ENCODE measurements at places on chromosomes 7 and 10.
A peak's percentile ranks its signal among the peaks of the same experiment; 100 is the strongest.

DNA sequence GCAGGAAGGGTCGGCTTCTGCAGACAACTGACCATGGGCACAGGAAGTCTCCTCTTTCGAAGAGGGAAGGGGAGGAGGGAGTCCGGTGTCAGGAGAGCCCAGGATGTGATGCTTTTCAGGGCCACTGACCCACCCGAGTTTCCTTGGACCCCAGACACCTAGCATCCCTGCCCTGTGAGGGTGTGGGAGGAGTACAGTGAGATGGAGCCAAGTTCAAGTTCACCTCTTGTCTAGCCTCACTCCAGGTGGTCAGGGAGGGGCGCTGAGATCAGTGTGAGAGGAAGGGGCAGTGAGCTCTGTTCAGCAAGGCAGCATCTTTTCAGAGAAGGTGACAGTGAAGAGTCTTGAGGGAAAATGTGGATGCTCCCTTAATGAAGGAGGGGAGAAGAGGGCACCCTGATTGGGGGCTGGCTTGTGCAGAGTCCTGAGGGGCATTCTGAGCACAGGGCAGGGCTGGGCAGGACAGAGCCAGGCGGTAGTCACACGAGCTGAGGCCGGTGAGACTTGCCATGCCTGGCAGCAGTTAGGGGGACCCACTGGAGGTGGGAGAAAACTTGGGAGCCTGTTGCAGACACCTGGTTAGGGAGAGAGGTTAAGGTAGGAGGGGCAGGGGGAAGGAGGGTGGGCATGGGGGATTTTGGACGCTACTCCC, 49.7 kb downstream of the ADCY1 start:
- no peak for DNase-seq

DNA sequence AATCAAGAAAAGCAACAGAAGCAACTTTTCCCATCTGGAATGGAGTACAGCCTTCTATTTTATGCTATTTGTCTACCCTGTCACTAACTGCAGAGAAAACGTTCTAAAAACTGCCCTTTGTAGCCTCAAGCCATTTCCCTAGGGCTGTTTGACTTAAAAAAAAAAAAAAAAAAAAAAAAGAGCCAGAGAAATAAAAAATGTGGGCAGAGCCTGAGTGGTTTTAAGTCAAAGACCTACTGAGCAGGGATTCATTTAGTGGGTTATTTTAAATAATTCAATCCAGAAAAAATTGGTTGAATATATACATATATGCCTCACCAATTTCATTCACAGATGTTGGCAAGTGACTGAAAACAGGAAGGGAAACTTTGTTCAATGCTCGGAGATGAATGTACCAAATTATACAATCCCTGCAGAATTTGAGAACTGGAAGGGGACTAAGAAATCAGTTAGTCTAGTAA, 75.2 kb downstream of the PPP1R3C start:
- DNase-seq, result no peak

DNA sequence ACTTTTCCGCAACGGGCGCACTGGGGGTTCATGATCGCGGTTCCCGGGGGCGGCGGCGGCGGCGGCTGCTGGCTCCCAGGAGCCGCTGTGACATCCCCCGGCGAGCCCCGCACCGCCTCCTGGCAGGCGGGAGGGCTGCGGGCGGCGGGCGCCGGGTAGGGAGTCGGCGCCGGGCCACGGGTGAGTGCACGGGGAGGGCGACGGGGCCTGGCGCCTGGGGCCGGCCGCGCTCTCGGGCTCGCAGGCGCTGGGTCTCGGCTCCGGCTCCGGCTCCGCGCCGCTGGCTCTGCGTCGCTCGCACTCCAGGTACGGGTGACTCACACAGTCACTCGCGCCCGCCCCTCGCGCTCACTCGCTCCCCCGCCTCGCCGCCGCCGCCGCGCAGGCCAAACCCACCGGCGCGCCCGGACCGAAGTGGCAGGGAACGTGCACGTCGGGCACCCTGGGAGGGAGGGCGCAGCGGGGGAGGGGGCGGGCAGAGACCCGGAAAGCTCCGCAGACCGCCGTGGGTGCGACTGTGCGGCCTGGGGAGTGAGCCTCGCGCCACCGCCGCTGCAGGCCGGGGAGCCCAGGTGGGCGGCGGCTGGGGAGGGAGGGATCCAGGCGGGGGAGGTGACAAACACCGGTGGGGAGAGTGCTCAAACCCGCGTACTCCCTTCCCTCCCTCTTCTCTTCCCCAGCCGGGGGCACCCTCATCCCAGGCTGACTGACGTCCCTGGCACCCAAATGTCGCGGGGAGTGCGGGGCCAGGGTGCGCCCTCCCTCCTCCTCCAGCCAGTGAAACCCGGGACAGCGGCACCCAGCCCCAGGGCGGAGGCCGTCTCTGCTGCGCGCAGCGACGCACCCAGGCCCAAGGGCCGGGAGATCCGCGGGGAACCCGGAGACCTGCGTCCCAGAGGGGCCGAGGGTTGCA, 276.9 kb upstream of the NEBL start:
- peak; percentile 23 for DNase-seq

DNA sequence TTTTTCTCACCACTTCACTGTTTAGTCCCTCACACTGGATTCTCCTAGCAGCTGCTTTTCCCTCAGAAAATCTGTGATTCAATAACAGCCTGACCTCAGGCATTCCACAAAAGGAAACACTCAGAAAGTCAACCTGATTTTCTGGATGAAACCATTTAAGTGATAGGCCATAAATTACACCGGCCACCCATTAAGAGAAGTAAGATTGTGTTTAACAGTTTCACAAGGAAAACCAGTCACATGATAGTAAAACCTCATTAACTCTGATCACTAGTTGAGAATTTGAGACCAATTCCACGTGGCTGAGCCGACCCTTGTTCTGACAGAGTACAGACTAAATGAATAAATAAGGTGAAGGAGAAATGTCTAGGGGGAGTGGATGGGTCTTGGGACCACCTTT, 7.7 kb downstream of the GRM8 start:
- DNase-seq, result no peak

- no peak for DNase-seq
These were observed 673.3 kb upstream of the LRRN3 start for GRCh38 chr7:110417611-110418010.

- DNase-seq, result no peak
These were observed 104.5 kb upstream of the PRSS58 start for GRCh38 chr7:142362349-142362748.

DNA sequence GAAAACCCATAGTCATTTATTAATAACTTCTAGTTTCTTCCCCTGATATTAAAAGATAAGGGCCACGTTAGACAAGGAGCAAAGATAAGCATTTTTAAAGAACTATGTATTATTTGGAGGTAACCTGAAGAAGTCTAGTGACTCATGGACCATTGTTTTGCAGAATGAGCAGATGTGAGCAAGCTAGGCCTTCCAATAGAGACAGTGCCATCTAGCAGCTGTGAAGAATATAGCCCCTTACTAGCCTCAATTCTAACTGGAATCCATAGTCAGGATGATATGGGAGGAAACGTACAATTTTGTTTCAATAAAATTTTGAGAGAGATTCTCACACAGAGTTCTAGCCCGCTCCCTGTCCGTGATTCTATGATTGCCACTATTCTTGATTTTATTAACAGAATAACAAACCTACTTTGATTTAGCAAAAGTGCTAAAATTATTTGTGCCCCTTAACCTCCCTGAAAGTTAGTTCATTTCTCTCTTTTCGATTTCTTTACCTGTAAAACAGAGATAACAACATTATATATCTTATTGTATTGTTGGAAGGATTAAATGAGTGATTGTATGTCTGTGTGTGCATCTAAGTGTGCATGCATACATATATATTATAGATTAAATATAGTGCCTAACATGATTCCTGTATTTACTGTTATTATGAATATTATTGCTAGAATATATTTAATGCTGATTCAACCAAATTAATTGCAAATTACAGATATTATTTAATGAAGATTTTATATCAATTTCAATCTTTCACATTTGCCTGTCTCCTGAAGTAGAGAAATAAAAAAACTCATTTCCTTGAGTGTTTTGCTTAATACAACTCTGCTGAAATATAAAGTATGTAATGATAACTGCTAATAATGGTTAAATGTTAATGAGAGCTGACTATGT, 22.7 kb downstream of the FAM237B start:
- peak; percentile 65 for DNase-seq

DNA sequence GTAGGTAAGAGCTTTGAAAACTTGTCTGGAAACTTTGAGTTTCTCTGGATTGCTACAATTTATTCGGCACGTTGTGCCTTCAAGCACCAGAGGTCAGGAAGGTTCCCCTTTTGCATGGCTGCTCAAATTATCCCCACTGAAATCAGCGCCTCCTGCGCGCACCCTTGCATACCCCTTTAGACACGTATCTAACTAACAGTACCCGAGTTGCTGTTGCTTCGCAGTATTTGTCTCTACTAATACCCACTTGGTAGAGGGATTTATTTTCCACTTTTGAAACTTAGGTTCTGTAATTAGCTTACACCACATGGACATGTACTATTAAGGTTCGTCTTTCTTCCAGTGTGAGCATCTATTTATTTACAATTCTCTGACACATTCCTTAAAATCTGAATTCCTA, 1.6 kb downstream of the MEOX2 start:
- no peak for DNase-seq

DNA sequence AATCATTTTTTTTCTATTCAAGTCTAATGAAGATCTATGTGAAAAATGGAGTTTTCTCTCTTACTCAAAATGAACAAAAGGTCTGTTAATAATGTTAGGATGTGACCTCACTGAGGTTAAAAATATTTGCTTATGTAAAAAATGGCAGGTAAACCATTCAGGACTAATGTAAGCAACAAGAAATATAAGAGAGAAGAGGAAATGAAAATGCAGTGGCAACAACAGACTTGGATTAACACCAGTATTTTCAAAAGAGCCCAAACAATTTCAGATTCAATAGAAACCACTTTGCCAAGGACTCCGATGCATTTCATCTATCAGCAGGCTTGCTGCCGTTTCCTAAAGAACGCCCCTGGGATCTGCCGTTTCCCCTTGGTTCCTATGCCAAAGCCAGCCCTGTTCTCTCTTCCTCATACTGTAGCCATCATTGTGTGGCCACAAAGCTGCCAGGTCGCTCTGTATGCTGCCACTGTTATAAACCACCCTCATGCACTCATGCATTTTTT, 66.4 kb downstream of the MTURN start:
- no peak for DNase-seq

GRCh38 chr10:6748981-6749635, 169.0 kb upstream of the PRKCQ start:
- peak; percentile 96 for DNase-seq

- no peak for DNase-seq
These were observed 49.7 kb upstream of the TARP start for GRCh38 chr7:38323156-38323555.

- no peak for DNase-seq
These were observed 123.6 kb downstream of the OAT start for GRCh38 chr10:124294811-124295770.

- DNase-seq, result peak; percentile 64
These were observed at the start of gene TSPAN15 for GRCh38 chr10:69451209-69451783. Gene TSPAN15, plus strand, starts transcription at chr10:69451465. Its CDS starts 130 bp downstream, at chr10:69451595.

DNA sequence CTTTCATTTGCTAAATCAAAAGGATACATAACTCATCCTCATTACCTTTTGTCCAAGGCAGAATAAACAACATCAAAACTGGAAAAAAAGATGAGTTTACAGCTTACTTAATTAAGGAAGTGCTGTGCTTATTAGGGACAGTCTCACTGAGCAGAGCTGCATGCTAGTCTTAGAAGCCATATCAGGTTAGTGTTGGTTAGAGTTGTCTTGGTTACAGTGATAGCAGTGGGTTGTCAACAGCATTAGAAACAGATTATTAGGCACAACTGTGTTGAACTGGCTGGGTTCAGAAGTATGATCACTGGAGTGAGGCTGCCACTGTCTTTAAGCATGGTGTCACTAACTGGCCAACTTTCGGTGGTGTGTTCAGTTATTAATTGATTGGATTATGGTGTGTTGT, 503.9 kb upstream of the IGFBP3 start:
- DNase-seq, result no peak

GRCh38 chr7:136657482-136657921, 210.9 kb upstream of the CHRM2 start:
- DNase-seq, result no peak

DNA sequence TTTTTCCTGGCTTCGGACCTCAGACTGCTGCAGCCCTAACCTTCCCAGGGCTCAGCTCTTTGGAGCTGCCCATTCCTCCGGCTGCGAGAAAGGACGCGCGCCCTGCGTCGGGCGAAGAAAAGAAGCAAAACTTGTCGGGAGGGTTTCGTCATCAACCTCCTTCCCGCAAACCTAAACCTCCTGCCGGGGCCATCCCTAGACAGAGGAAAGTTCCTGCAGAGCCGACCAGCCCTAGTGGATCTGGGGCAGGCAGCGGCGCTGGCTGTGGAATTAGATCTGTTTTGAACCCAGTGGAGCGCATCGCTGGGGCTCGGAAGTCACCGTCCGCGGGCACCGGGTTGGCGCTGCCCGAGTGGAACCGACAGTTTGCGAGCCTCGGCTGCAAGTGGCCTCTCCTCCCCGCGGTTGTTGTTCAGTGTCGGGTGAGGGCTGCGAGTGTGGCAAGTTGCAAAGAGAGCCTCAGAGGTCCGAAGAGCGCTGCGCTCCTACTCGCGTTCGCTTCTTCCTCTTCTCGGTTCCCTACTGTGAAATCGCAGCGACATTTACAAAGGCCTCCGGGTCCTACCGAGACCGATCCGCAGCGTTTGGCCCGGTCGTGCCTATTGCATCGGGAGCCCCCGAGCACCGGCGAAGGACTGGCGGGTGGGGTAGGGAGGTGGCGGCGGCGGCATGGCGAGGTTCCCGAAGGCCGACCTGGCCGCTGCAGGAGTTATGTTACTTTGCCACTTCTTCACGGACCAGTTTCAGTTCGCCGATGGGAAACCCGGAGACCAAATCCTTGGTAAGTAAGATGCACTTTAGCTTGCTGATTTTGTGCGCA, at the start of gene PLXDC2:
Gene PLXDC2, plus strand, starts transcription at position 22 of the 820 bp plus-strand sequence.
- peak; percentile 35 for DNase-seq

- DNase-seq, result no peak
These were observed 55.9 kb downstream of the KCNMA1 start for GRCh38 chr10:77581738-77582137.

DNA sequence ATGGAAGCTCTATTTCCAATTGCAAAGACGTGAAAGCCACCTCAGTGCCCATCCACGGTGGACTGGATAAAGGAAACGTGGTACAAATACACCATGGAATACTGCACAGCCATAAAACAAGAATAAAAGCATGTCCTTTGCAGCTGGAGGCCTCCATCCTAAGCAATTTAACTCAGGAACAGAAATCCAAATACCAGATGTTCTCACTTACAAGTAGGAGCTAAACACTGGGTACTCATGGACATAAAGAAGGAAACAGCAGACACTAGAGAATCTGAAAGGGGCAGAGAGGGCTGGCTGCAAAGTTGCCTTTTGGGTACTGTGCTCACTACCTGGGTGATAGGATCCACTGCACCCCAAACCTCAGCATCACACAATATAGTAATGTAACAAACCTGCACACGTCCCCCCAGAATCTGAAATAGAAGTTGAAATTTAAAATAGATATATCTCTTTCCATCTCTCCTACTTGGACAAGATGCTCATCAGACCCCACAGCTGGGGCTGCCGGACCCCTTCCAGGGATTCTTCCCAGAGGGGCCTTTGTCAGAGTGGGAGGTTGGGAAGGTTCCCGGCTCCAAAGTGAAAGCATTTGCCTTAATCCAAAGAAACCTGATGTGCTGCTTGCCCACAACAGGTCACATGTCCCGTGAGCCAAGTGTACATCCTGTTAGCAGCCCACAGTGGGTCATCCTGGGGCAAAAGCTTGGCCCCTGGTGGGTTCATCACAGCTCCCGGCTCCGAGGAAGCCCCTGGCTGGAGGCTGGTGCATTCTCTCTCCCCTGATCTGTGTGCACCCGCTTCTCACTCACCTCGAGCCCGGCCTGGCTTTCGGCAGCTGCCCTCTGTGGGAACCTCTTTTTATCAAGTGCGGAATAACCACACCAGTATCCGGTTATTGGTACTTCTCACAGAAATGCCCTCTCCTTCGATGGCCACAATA, 172.3 kb upstream of the PPP2R2D start:
- no peak for DNase-seq
